ENCODE measurements at places on chromosomes 5 and 9.

DNA sequence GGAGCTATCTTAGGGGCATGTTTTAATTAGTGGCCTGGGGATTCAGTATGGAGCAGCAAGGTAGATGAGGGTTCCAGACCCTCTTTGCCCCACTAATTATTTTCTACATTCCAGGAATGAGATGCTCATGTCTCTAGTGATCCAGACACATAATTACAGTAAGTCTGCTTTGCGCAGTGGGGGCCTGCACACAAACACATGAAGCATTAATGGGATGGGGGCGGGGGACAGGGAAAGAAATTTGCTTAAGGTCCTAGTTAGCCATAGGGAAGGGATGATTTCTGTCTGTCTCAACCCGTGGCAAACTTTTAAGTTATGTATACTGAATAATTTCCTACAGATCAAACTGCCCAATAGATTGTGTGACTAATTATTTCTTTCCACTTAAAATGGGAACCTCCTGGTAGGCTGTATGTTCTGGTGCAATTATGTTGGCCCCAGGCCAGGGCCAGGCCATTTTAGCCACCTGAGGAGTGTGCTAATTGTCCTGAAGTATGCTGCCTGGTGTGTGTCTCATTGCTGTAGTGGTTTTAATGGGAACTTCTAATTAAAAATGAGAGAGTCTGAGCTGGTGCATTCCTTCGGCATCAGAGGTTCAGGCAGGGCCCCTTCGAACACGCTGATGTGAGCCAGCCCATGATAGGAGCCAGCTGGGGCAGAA is 134.4 kb downstream of the PTTG1 start:
- no peak for DNase-seq

DNA sequence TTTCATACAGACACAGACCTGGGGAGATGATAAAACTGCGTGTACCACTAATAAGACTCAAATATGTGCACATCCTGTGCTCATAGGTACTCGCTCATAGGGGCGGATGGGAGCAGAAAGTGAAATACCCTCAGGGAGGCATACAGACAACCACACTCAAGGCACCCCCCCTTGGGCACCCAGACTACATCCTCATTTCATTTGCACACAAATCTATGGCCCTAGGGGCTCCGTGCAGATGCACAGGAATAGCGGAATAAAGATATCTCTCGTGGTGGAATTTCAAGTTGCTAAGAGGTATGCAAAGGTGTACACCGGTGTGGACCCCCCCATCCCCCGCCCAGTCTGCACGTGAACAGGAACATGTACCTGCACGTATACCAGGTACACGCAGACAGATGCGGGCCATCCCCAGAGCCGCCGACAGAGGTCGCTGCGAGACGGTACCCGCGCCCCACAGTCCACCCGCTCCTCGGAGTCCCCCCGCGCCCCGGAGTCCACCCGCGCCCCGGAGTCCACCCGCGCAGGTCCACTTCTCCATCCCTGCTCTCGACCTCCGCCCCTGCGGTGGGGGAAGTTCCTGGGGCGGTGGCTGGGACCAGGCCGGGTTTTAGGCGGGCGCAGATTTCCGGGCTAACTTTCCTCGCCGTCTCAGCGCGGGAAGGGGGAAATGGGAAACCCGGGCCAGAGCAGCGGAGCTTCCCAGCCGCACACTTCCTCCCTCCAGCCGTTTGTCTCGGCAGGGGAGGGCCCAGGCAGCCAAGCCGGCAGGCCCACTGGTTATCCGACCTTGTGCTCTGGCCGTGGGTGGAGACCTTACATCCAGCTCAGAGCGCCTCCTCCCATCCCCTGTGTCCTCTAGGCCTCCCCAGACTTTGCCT is 1.0 kb upstream of the IL12B start:
- DNase-seq, result no peak

GRCh38 chr5:111412593-111412992 is 99.7 kb downstream of the STARD4 start:
- no peak for DNase-seq

- DNase-seq, result no peak
Measured at GRCh38 chr5:151880324-151880723, 44.3 kb downstream of the GLRA1 start.

GRCh38 chr9:113580041-113580953 is 116.8 kb downstream of the RGS3 start:
- DNase-seq, result no peak

GRCh38 chr5:98341038-98342032 is 432.1 kb upstream of the RGMB start:
- DNase-seq, result peak; percentile 88

GRCh38 chr5:131773805-131774204 is 23.0 kb downstream of the FNIP1 start:
- DNase-seq, result no peak

GRCh38 chr9:116450378-116451139 is 236.5 kb upstream of the TRIM32 start:
- DNase-seq, result peak; percentile 16

- no peak for DNase-seq
Measured at GRCh38 chr5:52013523-52013922, 630.3 kb downstream of the ISL1 start.

- no peak for DNase-seq
Measured at GRCh38 chr9:117649126-117649525, 55.1 kb upstream of the TLR4 start.

- DNase-seq, result peak; percentile 31
Measured at GRCh38 chr9:37104183-37104889, 16.0 kb upstream of the ZCCHC7 start.

GRCh38 chr5:137563301-137563645 is 64.1 kb upstream of the SPOCK1 start:
- no peak for DNase-seq

DNA sequence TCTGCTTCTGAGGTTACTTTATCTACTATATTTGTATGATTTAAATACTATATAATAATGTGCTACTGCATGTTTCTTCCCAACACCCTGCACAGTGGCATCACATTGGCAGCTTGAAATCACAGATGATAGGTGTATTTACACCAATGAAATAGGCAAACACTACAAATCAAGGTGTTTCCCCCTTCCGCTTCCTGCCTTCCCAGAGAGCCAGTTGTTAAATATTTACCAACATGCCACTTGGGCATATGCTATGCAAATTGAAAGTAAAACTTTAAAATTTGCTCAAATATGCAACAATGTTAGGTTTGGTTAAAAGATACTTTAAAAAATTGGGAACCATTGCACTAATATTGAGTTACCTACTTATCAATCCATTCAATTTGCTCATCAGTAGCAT is 58.2 kb upstream of the SMARCA2 start:
- no peak for DNase-seq

DNA sequence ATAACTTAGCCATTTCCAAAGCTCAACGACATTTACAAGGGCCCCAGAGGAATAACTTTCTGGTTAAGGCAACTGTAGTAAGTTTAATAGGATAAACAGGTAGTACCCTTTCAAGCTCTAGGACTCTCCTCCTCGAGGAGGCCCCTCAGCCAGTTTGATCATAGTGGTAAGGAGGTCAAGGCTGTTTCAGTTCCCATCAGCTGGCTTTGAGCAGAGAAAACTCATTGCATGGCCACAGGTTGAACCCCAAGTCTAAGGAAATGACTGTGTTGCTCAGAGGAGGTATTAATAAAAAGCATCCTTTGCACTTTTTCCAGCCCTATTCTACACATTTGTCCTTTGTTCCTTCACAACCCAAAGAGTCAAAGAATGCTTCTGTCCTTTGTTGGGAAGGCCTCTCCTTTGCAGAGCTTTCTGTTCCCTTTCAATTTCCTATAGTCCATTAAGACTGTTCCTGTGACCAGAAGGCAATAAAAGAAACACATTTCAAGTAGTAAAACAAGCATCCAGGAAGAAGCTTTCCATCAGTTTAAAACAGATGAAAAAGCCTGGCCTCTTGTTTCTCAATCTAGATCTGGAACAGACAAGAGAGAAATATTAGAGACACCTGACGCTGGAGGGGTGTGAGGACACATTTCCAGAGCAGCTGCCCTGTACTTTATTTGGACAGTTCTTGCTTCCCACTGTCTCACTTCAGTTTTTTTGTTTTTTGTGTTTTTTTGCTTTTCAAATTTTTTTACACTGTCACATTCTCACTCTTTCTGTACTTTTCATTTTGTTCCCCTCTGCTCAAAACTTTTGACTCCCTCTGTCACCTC is 54.1 kb downstream of the PRRC1 start:
- no peak for DNase-seq

- no peak for DNase-seq
Measured at GRCh38 chr9:119298076-119298853, 71.0 kb downstream of the BRINP1 start.

GRCh38 chr9:38022995-38023394 is 46.0 kb downstream of the SHB start:
- no peak for DNase-seq

DNA sequence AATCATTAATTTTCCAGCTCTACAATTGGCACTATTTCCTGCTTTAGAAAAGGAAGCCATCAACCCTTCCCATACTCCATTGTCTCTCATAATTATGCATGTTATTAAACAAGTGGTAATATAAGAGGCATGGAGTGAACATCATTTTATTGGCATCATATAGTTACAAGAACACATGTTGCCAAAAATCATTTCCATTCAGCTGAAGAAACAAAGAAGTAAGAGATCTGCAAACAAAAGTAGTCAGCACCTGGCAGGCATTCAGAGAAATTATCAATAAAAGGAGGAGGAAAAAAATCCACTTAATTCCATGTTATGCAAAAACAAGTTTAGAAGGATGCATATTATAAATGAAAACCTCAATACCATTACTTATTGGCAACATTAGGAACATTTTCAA is 1208.2 kb upstream of the C9orf72 start:
- no peak for DNase-seq

Measured in AG09319 (cell line).